Stimulated activated CD4-positive, alpha-beta T cell treated with anti-CD3 and anti-CD28 coated beads, TNF-alpha, amount 100 ng/mL, for 4 hours (primary cell): ENCODE measurements at places on chromosomes 13 and 19.

- no peak for DNase-seq
These were observed 5.7 kb downstream of the POU2F2 start for GRCh38 chr19:42126574-42126973.

DNA sequence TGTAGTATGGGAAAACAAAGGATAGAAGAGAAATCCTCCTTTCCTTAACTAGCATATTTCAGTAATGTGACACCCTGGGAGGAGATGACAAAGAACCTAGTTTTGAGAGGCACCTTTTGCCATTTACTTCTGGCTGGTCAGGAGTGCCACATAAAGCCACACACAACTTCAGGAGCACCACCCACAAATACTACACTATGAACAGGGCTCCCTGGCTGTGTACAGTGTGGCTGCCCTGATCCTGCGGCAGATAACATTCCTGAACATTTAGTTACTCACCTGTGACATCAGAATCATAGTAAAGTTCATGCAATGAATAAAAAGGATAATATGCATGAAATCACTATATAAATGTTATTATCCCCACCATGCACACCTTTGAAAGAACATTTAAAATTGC is 17.4 kb upstream of the IRS2 start:
- no peak for DNase-seq

- DNase-seq, result no peak
These were observed 3.5 kb upstream of the UBAC2 start for GRCh38 chr13:99197117-99197651.

DNA sequence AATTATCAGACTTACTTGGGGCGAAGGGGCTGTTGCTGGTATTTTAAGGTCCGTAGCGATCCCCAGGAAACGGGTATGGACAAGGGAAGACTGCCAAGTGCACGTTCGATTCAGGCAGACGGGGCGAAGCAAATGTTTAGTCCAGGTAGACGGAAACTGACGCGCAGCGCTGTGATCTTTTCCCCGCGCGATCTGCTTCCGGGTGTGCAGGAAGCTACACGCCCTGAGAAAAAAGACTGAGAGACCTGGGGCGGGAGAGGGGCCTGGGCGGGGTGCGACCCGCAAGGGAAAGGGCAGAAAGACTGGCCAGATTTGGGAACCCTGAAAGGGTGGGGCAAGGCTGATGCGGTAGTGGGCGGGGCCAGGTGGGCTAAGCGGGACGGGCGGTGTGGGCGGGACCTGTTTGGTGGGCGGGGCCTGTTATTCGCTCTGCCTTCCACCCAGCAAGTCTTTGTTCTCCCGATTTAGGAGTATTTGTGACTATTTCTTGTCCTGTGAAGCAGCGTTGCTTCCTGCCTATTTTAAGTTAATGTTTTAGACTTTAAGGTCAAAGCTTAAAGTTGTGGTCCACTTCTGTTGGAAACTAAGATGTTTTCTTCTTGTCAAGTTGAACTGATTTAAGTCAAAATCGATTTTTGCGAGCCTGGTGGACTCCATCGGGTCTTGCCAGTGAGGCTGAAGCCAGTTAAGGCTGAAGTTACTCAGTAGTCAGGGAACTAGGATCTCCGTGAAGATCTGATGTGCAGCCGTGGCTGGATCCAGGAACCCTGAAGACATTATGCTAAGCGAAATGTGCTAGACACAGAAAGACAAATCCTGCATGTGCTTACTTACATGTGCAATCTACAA is at the start of gene ZNF836:
ZNF836 (minus strand) TSS at position 301 of the 849 bp plus-strand sequence. CDS start 3,549 bp downstream, outside the sequence.
- DNase-seq, result peak; percentile 79

DNA sequence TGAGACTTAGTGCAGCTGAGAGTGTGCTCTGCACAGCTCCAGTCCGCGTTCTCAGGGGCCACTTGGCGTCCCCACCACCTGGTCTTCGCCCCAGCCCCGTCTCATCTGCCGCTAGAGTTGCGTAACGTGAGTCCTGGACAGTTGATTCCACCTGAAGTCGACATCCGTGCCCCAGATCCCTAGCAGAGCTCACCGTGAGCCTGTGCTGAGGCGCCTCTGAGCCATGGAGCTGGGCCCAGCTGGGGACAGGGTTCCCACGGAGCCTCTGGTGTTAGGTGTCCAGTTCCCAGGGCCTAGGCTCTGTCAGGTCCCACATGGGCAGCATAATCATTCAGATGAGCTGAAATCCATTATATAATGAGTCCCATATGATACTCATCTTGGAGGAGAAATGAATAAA is 147.1 kb upstream of the SOX1 start:
- no peak for DNase-seq

DNA sequence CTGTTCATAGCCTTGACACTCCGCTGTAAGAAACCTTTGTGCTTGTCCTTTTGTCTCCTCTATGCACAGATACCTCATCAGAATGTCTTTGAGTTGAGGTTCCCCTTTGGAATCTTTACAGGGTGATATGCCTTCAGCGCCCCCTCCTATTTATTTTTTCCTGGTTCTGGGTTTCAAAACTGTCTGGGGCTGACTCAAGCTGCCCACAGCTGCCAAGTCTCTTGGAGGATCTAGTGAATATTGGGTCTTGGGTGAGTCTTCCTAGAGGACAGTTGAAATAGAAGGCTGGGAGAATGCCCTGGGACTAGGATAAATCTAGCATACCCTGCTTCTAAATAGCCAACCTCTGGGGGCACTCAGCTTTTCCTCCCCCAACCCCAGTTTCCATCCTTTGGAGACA is 930 bp downstream of the ZNF136 start:
- DNase-seq, result no peak

DNA sequence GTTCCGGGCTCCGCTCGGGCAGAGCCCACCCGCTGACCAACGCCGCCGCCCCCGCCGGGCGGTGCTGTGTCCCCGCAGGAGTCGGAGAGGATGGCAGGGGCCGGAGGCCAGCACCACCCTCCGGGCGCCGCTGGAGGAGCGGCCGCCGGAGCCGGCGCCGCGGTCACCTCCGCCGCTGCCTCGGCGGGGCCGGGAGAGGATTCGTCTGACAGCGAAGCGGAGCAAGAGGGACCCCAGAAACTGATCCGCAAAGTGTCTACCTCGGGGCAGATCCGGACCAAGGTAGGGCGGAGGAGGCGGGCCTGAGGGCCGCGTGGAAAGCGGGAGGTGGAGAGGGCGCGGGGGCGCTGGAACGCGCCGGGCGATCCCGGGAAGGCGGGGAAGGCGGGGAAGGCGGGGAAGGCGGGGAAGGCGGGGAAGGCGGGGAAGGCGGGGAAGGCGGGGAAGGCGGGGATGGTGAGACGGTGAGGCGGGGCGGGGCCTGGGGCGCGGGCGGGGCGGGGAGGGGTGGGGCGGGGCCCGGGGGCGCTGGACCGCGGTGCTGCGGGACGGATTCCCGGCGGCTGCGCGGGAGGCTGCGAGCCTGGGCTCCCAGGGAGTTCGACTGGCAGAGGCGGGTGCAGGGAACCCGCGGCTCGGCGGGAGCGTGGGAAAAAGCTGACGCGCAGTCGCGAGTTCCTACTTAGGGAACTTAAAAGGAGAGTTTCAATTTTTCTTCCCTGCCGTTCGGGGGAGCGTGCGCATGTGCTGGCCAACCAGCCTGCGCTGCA is 421 bp downstream of the DGKH start:
- DNase-seq, result peak; percentile 40

DNA sequence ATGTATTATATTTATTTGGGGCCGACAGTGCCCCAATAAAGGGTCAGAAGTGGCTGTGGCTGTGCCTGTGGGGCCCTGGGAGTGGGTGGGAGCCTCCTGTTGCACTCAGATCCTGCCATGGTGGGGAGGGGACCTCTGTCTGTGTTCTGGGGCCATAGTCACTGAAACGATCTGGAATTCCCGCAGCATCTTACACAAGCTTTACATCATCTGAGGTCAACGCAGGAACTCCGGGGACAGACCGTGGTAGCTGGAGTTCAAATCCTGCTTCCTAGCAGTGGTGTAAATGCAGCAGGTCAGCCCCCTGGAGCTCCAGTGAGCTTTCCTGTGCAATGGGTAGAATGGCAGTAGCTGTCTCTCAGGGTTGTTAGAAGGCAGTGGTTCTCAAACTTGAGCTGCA is 3.9 kb upstream of the SCN1B start:
- DNase-seq, result no peak

DNA sequence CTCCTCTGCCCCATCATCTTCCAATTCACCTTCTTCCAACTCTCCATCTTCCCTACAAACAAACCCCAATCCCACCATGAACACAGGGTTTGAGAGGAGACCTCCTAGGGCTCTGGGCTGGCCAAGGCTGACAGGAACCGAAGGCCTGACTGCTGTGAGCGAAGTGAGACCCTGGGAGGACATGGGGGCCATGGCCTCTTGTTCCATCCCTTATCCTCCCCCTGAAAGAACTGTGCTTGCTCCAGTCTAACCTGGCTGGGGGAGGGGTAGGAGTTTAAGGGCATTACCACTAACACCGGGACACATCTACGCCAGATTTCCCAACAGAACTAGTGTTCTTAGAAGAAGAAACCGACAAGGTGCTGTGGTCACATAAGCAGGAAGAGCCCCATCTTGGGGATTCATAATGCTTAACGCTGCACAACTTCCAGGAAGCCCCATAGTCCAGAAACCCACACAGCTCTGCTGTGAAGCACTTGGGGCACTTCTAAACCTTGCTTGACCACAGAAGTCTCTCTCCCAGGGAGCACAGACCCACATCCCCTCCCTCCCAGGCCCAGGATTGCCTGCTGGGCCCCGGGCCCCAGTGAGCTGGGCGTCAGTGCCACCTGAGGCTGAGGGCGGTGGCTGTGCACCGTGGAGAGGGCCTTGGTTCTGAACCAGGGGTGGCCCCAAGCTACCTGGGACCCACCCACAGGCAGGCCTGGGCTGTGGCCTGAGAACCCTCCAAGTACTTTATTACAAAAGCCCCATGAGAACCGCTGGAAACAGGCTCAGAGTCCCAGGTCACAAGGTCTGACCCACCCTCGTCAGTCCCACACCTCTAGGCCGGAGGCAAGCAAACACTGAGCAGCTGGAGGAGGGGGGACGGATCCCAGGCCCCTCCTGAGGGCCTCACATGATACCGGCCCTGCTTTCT is 18.8 kb downstream of the ZC3H4 start:
- no peak for DNase-seq
